ENCODE measurements at places on chromosomes 11 and 22. TPM values are rescaled to one million over a fixed set of nuclear protein-coding genes. Genes with fewer than 3 reads are reported as not detected.

GRCh38 chr22:49992921-49993648 lies 19.5 kb downstream of the IL17REL start:
- no peak for DNase-seq

GRCh38 chr11:763073-763463 lies 14.2 kb downstream of the GATD1 start:
- DNase-seq: no peak

GRCh38 chr11:73759610-73760134 lies 1.2 kb downstream of the RAB6A start:
- DNase-seq: no peak

DNA sequence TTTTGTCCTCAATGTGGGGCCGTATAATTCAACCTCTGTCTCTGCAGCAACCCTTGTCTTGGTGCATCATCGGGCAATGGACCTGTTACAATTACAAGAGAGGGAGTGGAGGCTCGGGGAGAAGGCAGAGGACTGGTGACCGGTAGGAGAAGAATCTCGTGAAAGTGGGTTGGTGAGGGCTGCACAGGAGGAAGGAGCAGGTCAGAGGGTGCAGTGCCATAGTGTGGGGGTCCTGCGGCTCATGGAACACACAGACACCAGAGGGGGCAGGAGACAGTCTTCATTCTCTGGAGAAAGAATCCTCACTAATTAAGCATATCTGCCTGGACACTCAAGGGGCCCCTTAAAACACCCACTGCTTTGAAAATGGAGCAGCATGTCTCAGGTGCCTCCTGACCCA lies 174.7 kb upstream of the B3GAT1 start:
- DNase-seq: no peak

DNA sequence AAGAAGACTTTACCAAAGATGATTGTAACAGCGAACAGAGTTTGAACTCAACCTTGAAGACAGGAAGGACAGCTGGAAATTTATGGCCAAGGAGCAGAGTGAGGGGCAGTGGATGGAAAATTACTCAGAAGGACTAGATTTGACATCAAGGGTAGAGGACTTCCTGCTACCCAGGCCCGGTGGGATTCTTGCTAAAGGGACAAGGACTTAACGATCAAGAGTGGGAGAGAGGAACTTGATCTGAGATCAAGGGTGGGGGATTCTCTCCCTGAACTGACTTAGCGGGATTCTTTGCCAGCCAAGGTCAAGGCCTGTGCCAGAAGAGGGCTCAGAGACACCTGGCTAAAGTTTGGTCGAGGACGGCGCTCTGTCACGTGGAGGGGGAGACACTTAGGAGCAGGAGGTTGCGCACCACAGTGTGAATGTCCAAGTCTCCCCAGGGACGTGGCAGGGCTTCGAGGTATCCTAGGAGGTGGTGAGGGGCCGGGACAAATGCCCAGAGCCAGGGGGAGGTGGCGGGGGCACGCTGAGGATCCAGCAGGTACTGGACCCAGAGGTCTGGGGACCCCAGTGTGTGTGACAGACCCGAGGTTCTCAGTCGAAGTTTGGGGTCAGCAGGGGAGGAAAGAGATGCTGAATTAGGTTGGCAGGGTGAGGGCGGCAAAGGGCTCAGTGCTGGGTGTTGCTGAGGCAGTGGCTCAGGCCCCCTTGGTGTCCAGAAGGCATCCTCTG lies 46.1 kb upstream of the SHISAL1 start:
- no peak for DNase-seq

DNA sequence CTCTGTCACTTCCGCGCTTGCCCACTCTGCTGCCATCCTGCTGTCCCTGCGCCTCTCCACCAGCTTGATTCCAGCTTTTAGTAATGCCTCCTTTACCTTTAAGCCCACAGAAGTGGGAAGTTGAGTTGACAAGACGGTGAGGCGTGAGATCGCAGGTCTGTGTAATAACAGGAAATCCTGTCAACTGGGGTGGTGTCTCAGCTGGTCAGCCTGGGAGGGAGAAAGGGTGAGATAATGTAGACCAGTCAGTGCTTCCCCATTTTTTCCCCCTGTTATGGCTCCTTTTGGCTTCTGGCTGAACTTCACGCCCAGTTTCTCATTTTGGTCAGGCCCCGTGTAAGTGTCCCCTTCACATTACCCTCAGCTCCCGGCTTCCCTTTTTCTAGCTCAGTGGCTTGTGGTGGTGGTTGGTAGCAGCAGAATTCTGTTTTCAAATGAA lies 98.9 kb downstream of the TRAF6 start:
- no peak for DNase-seq

- DNase-seq: no peak
Measured at GRCh38 chr11:100855466-100856067, 168.5 kb downstream of the ARHGAP42 start.

Gene CHRM1
- total RNA-seq: not detected

Gene TEX12
- total RNA-seq: not detected

Gene OR56A5
- total RNA-seq: not detected

Gene EXPH5
- total RNA-seq: 10.1 TPM

DNA sequence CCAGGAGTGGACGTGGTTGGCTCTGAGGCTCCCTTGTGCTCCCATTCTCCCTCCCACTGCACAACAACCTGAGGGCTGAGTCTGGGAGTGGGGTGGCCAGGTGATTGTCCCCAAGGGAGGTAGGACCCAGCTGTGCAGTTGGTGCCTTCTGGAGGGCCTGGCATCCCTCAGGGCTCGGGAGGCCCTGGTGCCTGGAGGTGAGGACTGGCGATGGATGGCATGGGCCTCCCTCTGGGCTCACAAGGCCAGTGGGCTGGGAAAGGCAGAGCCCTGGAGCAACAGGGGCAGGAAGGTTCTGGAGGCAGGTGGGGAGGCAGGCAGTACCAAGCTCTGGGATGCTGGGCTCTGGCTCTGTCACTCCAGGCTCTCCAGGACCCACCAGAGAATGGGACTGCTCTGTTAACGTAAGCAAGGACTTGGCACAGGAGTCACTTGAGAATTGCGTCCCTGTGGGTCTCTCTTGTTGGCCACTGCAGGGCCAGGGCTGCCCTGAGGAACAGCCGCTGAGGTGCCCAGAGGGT lies 114.2 kb downstream of the KCNQ1OT1 start:
- DNase-seq: no peak

Gene MCHR1
- total RNA-seq: 1.7 TPM

Gene SEC14L3
- total RNA-seq: not detected

All from kidney epithelial cell (primary cell).